ENCODE measurements at places on chromosomes 12 and 14.

DNA sequence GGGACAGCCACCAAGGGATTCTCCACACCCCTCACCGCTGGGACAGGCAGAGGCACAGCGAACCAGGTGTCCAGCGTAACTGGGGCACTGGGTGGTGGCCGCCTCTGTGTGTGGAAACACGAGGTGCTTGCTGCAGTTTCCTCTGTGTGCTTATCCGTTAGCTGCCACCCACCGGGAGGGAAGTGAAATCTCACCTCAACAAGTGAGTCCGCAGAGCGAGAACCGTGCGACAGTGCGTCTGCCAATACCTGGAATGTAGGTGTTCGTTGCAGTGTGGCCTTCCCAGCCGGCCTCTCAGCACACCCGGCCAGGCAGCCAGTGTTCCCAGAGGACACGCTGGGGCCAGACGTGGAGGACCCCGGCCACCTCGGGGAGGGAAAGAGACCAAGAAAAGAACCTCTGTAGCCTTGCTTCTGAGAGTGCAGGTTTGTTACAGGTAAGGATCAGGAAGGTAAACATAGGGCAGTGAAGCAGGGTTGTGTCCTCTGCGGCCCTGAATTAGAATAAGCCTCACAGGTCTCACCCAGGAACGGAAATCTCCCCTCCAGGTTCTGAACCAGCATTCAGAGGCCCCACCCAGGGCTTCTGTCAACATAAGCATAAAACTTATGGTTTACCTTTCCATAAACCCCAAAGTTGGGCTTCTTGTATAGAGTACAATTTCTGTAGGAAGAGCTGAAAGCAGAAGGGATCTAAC is 1.5 kb downstream of the BCL2L14 start:
- DNase-seq: no peak

DNA sequence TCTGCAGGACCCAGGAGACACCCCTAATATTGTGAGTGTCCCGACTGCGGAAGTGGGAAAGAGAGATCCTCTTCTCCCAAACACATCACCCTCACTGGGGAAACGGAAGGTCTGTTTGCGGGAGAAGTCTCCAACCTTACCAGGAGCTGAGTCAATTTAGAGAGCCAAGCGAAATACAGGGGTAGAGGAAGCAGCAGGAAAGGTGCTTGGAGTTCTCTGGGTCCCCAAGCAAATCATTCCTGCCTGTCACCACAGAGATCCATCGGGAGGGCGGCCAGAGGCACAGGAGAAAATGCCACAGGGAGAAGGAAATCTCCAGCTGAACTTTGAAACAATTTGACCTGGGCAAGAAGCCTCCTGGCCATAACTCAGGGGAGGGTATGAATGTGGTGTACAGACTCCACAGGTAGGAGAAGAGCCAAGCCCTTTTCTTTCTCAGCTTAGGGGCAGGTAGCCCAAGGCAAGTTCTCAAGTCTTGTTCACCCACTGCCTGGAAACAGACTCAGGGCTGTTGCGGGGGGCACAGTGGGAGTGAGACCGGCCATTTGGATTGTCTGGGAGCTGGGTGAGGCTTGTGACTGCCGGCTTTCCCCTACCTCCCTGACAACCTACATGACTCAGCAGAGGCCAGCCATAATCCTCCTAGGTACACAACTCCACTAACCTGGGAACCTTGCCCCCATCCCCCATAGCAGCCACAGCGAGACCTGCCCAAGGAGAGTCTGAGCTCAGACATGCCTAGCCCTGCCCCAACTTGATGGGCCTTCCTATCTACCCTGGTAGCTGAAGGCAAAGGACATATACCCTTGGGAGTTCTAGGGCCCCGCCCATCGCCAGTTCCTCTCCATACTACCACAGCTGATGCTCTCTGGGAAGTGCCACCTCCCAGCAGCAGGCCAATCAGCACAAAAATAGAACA is 211.9 kb upstream of the ARHGAP5 start:
- no peak for DNase-seq

GRCh38 chr12:98856897-98857540 is 211.9 kb downstream of the APAF1 start:
- DNase-seq: no peak

GRCh38 chr14:89017417-89017816 is 193.0 kb downstream of the TTC8 start:
- no peak for DNase-seq

DNA sequence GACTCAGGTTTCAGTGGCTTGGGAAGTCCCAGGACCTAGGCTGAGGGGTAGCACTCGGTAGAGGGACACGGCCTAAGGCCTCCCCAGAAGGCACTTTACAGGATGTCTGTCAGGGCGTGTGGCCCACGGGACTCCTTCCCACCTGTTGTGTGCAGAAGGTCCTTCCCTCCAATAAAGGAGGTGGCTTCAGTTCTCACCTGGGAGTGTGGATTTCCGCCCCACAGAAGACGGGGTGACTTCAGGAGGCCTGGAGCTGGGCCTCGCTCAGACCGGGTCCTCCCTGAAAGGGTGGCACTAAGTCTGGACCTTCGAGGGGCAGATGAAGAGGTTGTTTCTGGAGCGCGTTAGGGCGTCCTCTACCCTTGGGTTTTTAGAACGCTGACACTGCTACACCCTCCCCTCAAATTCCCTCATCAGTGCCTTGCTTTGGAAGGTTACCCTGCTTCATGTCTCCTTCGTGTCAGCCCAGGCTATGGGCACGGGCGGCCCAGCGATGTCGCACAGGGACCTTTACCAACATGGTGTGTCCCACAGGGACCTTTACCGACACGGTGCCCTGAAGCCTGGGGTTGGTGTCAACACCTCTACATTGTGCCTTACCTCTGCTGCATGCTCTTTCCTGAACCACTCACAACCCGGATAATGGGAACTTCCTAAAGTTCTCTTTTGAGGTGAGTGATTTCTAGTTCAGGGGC is 7.1 kb downstream of the SLC6A12 start:
- DNase-seq: no peak

- no peak for DNase-seq
These were observed 527.3 kb upstream of the CCDC196 start for GRCh38 chr14:65958664-65959562.

DNA sequence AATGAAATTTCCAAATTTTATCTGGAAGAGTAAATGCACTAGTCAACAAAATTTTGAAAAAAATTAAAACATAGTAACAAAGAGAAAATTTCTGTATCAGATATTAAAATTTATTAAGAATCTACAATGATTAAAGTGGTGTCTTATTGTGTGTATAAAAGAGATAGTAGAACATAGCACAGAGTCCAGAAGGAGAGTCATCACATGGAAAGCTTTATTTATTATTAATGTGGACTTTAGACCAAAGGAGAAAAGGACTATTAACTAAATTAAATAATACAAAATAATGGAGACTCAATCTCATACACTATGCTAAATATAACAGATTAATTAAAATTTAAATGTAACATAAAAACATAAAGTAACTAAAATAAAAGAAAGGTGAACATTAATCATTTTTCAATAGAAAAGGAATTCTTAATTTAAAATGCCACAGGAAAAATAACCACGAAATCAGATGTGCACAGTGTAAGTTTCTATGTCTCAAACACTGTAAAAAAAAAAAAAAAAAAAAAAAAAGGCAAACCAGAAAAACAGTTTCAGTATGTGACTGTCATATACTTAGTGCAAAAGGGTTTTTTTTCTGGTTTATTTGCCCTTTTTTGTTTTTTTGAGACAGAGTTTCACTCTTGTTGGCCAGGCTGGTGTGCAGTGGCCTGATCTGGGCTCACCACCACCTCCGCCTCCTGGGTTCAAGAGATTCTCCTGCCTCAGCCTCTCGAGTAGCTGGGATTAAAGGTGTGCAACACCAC is 95.4 kb downstream of the MYF5 start:
- DNase-seq: no peak

- DNase-seq: no peak
These were observed 53.8 kb downstream of the SPTLC2 start for GRCh38 chr14:77562681-77563080.

GRCh38 chr12:17841496-17841895 is 248.5 kb downstream of the RERGL start:
- DNase-seq: no peak
